ENCODE measurements at places on chromosomes 2 and 18. TPM values are rescaled to one million over a fixed set of nuclear protein-coding genes. Genes with fewer than 3 reads are reported as not detected.

The FARP2 gene
- 23.2 TPM for total RNA-seq

The ZRANB3 gene
- 7.1 TPM for total RNA-seq

The RAB1A gene
- total RNA-seq: 178 TPM

The CXCR1 gene
- total RNA-seq: not detected

The KCNG2 gene
- not detected for total RNA-seq

The MFSD2B gene
- total RNA-seq: not detected

The IL36G gene
- total RNA-seq: not detected

The RAB10 gene
- total RNA-seq: 115 TPM

The WNT6 gene
- not detected for total RNA-seq

The VWA3B gene
- 0.09 TPM for total RNA-seq

The GNAL gene
- 0.32 TPM for total RNA-seq

The SCYGR3 gene
- total RNA-seq: not detected

The CHCHD5 gene
- 6.5 TPM for total RNA-seq

The SEC11C gene
- 20.9 TPM for total RNA-seq
